ENCODE measurements at places on chromosomes 5 and 9.

GRCh38 chr9:20479419-20480155 is 142.7 kb downstream of the MLLT3 start:
- DNase-seq, result no peak

DNA sequence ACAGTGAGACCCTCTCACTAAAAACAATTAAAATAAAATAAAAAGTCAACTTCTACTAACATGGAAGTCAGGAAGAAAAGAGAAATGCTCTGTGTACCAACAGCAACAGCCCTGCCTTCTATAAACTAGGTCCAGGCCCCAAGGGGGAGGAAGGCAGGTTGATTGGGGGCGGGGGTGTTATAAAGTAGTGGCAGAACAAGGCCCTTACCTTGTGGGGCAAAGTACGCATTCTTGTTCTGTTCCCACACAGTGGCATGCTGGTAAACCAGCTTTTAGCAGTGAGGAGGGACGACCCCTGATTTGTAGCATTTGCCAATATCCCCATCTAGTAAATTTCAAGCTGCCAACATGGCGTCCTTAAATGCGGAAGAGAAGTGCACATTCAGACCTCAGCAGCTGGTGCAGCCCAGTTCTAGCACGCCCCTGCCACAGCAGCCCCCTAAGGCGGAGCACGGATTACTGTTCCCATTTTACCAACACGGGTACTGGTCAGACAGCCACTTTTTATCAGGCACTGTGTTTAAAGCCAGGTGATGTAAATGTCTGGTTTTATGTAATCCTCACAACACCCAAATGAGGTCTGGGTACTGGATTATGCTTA is 69.5 kb downstream of the GTF3C4 start:
- DNase-seq, result no peak

GRCh38 chr5:121189342-121190305 is 662.1 kb upstream of the FTMT start:
- DNase-seq, result no peak

DNA sequence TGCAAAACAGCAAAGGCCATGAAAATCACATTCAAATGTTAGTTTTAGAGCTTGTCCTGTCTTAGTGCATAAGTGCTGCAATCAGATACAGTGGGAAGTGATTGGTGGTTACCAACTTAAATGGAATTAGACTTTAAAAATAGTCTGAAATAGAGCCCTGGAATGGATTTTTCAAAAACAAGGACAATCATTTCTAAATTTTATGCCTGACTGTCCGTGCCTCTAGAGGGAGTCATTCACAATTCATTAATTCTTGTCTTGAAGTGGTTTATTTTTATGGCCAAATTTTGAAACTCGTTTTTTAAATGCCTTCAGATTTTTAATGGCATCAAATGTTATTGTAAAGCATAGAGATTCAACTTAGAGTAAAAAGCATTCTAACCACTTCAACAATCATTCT is 561.8 kb upstream of the DAB2 start:
- no peak for DNase-seq

DNA sequence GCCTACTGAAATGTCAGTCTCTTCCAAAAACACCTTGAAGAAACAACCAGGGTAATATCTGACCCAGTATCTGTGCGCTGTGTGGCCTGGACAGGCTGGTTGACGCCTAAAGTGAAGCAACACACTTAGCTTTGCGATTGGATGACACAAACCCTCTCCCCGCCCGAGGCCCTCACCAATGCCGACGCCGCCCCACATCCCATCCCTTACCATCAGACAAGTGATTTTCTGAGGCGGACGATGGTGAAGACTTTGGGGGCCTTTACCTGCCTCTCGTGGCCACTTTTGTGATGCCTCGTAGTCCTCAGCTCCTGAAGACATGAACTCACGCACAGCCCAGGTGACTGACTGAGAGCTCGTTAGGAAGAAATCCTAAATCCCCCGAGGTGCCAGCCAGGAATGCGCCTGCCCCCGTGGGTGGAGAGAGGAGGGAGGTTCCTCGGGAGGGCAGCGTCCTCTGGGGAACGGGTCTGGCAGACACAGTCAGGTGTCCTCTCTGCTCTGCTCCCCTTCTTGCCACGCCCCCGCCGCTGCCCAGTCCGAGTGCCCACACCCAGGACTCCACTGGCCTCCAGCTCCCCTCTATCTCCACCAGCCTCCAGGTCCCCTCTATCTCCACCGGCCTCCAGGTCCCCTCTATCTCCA is 31.0 kb upstream of the RXRA start:
- no peak for DNase-seq

GRCh38 chr5:116571568-116572349 is 2.9 kb downstream of the SEMA6A start:
- DNase-seq, result no peak

DNA sequence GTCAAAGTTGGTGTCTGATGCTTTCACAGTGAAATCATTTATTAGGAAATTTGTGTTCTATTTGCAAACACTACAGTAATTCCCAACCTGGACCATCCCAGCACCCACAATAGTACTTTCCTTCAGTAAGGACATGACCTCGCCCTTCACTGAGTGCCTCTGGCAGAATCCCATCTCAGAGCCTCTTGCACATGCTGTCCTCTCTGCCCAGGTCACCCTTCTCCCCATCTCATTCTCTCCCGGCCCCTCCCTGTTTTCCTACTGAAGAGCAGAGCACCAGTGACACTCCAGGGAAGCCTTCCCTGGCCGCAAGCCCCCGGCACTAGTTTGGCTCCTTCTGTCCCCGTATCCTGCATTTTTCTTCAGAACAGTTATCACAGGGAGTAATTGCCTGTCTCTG is 220.4 kb downstream of the MAPKAP1 start:
- DNase-seq, result peak; percentile 41

- no peak for DNase-seq
Measured at GRCh38 chr5:156800929-156801328, 49.2 kb upstream of the PPP1R2B start.

GRCh38 chr5:177084175-177084574 is 2.5 kb upstream of the FGFR4 start:
- no peak for DNase-seq

DNA sequence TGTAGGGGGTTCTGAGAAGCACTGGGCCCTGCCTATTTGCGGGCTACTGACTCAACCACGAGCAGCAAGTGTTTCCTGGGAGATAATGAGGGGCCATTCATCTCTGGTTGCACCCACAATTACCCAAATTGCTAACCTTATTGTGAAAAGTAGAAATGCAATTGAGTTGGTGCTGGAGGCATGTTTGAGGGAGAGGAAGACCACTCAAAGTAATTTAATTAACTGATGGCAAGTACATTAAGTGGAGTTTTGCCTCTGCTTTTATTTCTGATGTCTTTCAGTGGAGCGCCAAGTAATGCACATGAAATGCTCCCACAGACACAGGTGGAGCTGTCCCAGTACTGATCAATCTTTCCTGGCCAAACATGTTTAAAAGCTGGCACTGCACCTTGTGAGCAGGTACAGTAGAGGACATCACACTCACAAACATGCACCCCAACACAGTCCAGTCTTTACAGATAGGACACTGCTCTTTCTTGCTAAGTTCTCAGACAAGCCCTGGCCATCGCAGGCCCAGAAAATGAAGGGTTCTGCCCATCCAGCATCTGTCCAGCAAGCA is 195.4 kb downstream of the HSPA4 start:
- no peak for DNase-seq

- DNase-seq, result no peak
Measured at GRCh38 chr9:87643778-87644570, 81.9 kb upstream of the CTSL start.

DNA sequence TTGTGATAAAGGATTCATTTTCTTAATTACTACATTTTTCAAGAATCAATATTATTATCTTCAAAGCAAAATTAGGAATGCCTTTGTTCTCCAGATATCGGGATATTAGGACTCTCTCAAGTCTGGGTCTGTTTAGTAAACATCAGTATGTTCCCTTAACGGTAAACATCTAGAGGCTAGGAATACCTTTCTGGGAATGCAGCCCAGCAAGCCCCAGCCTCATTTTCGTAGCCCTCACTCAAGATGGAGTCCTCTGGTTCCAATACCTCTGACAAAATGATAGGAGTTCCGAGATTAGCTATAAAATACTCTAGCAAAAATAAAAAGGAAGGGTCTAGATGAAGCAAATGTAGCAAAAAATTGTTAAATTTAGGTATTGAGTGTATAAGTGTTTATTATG is 84.5 kb downstream of the TEX10 start:
- DNase-seq, result no peak

GRCh38 chr9:115923903-115924668 is 229.5 kb upstream of the PAPPA start:
- DNase-seq, result no peak

GRCh38 chr9:77403239-77403638 is 225.9 kb downstream of the VPS13A start:
- DNase-seq, result no peak

DNA sequence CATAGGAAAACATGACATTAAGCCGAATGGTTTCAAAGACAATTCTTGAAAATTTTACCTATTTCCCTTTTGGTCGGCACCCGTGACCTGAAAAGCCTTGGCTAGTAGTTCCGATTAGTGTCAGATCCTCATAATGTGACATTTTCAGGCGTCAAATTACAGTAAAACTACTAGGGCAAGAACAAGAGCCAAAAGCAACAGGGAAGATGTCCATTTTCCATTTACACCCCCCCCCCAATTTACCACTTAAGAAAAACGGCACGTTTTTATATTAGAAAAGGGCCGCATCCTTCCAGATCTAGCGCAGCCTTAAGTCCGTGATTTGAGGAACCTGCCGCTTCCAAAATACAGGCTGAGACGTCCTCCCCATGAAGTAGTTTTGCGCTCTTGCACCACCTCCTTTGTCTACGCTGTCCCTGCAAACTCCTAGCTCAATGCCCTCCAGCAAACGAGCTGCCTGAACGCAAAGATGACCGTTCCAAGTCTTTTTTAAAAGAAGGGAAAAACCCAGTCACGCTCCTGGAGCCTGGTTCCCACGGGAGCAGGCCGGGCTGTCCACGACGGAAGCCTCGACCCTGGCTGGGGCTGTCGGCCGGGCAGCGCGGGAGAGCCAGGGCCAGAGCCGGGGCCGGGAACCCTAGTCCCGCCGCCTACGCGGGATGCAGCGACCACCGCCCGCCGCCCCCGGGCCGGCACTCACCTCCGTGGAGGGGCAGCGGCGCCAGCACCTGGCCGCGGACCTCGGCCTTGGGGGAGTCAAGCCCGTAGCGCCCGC is 616 bp downstream of the RNF130 start:
- peak; percentile 31 for DNase-seq

- no peak for DNase-seq
Measured at GRCh38 chr5:170774831-170775230, 8.7 kb upstream of the GABRP start.

GRCh38 chr9:108316630-108317029 is 539.2 kb downstream of the ACTL7B start:
- no peak for DNase-seq

GRCh38 chr5:137144656-137145055 is 354.5 kb downstream of the SPOCK1 start:
- no peak for DNase-seq

DNA sequence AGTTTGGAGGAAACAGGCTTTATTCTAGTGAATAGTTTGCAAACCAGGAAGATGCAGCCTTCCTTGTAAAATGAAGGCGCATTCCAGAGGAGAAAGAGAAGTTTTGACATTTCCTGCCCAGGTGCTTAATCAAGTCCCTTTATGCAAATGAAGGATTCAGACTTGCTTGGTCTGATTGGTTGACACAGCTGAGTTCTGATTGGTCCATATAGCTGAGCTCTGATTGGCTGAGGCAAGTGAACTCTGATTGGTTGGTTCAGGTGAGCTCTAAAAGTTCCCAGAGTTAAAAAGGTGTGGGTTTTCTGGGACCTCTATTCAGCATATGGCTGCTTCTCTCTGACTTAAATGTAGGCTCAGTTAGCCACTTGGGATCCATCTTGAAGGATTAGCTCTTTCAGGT is 151.0 kb downstream of the CACNA1B start:
- DNase-seq, result no peak

DNA sequence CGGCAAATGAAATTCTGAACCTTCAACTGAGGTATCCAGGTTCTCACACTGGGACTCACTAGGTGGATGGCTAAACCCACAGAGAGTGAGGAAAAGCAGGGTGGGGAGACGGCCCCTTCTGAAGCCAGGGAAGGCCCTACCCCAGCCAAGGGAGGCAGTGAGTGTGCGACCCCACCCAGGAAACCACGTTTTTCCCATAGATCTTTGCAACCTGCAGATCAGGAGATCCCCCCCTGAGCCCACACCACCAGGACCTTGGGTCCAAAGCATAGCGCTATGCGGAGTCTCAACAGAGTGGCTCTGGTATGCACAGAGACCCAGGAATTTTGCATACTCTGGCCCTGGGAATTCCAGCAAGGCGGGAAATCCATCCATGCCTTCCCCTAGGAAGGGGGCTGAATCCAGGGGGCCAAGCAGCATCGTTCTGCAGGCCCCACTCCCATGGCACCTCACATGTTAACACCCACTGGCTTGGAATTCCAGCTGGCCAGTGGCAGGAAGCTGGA is 19.9 kb downstream of the DTWD2 start:
- DNase-seq, result no peak

- no peak for DNase-seq
Measured at GRCh38 chr9:98821831-98822230, 14.4 kb downstream of the GALNT12 start.

DNA sequence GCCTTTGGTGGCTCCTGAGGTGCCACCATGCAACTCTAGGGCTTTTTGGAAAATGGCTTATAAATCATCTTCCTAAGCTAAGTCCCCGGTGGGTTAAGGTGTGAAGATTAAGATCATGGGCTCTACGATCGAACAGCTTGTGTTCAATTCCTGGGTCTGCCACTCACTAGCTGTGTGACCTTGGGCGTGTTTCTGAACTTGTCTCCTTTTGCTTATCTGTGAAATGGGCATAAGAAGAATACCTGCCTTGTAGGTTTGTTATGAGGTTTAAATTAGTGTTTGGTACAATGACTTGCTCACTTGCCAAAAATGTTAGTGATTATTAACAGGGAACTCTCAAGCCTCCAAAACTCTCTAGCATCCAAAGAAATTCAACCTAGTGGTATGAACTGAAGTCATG is 119.2 kb upstream of the PITX1 start:
- no peak for DNase-seq

DNA sequence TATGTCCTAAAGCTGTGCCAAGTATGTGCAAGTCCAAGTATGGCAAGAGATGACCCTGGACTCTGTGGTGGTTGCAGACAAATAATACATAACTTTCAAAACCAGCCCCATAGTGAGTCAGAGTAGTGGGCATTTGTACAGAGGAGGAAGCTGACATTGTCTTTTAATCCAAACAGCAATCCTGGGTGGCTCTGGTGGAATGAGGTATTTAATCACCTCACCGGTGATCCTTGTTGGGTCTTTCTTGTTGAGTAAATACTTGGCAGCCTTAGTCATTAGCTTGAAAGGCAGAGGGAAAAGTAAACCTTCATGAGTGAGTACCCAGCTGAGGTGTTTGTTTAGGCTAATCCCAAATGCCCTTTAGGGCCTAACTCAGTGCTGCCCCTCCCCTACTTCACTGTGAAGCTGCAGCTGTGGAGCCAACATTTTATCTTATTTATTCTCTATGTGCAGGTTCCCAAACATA is 148.7 kb upstream of the SLC12A2 start:
- no peak for DNase-seq

Measured in heart right ventricle (tissue), 16 donors.